ENCODE measurements at places on chromosomes 1 and 21. TPM values are rescaled to one million over a fixed set of nuclear protein-coding genes. Genes with fewer than 3 reads are reported as not detected.

The MFAP2 gene
- 5.8 TPM for total RNA-seq

The IQGAP3 gene
- total RNA-seq: 45.6 TPM

The RWDD3 gene
- total RNA-seq: 12.6 TPM

The TMEM269 gene
- total RNA-seq: not detected

The NBPF10 gene
- 1.3 TPM for total RNA-seq

The DNASE2B gene
- total RNA-seq: not detected

The EFCAB14 gene
- total RNA-seq: 55.2 TPM

The MCOLN2 gene
- 0.06 TPM for total RNA-seq

DNA sequence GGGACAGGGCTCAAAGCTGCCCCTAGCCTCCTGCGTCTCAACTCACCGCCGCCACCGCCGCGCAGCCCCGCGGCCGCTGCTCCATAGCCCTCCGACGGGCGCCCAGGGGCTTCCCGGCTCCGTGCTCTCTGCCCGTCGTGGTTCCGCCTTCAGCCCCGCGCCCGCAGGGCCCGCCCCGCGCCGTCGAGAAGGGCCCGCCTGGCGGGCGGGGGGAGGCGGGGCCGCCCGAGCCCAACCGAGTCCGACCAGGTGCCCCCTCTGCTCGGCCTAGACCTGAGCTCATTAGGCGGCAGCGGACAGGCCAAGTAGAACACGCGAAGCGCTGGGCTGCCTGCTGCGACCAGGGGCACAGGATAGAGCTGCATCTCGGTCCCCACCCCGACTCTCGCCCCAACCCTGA is at the start of gene TNFRSF25:
TSS of gene TNFRSF25 (minus strand) at position 151 of the 400 bp plus-strand sequence. CDS start at position 85, 66 bp downstream.
- DNase-seq: no peak

GRCh38 chr1:70436622-70437251 is 25.7 kb downstream of the CTH start:
- DNase-seq: peak; percentile 11

DNA sequence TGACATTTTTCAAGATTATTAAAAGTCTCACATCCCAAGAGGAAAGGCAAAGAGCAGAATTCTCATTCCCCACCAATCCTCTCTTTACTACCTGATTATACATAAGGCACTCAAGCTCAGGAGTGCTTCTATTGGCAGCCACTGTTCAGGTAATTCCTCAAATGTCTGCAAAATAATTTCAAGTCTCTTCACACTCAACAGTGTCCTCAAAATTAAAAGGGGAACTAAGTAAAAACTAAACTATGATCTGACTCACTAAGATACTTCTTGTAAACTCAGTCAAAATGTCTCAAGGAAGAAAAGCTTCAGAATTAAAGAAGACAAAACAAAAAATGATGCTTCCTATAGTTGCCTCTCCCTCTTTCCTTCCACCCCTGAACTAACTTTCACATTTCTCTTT is 135.6 kb downstream of the GPATCH2 start:
- no peak for DNase-seq

DNA sequence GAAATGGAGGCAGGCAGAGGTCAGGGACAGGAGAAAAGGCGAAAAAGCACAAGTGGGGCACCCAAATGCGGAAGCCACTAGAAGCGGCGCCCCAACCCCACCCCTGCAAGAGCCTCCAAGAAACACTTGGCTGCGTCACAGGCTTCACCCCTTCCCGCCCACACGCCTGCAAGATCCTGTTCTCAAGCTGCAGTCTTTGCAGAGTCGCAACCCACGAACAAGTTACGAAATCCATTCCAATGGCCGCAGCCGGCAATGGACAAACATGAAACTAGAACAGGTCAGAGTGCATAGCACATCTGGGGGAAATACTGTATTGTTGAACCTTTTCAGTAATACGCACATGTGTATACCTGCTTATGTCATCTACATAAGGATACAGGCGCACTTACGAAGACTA is 103.6 kb downstream of the PSMG1 start:
- no peak for DNase-seq

- DNase-seq: no peak
These were observed 24.7 kb downstream of the SLC6A17 start for GRCh38 chr1:110174961-110175360.

DNA sequence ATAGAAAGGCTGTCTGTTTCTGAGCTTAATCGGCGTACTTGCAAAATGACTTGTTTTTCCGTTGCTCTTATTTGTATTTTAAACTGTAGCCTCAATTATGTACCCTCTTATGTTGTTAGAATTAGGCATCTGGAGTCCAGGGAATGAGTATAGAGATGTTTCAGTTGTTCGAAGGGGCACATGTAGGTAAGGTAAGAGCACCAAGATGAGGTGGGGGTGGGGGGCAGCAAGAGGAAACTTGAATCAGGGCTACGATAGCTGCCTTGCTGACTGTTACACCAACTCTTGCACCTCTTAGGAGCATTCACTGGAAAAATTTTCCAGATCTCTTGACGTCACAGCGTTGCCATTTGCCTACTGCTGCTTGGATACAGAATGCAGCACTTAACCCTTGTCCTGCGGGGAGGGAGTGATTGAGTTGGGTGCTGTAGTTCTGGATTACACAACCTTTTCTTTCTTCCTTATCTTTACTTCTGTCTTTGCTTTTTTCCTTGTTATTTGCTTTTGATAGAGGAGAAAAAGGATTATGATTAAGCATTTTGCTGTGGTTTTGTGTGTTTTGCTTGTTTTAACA is 3.2 kb downstream of the ATP1B1 start:
- DNase-seq: peak; percentile 69

- no peak for DNase-seq
These were observed 103.2 kb upstream of the CAMK1G start for GRCh38 chr1:209480345-209480744.

DNA sequence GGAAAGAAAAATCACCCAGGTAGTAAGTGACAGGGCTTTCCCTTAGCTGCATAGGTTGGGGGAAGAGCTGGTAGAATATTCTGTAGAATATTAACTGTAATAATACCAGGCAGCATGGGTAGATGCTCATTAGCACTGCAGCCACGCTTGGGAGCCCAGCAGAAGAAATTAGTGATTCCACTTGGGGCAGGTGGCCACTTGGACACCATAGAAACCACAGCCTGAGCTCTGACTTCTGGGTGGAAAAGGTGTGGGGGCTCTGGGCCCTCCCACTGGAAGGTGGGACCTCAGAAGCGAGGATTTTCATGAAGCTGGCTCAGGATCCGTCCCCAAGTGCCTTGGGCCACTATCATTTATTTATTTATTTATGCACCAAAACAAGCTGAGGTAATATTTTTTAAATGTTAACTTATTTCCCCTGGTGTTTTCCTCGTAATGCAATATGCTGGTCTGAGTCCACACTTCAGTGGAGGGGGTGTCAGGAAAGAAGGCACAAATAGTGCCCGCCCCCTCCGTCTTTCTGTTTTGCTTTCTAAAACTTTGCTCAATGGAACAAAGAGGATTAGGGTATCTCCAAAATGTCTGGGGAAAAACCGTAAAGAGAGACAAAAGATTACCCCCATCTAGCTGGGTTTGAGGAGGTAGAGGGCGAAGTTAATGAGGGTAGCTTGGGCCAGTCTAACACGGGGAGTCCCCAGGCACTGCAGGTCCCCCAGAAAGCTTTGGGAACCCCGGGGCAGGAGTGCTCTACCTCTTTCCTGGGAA is 75.2 kb upstream of the GADD45A start:
- no peak for DNase-seq

DNA sequence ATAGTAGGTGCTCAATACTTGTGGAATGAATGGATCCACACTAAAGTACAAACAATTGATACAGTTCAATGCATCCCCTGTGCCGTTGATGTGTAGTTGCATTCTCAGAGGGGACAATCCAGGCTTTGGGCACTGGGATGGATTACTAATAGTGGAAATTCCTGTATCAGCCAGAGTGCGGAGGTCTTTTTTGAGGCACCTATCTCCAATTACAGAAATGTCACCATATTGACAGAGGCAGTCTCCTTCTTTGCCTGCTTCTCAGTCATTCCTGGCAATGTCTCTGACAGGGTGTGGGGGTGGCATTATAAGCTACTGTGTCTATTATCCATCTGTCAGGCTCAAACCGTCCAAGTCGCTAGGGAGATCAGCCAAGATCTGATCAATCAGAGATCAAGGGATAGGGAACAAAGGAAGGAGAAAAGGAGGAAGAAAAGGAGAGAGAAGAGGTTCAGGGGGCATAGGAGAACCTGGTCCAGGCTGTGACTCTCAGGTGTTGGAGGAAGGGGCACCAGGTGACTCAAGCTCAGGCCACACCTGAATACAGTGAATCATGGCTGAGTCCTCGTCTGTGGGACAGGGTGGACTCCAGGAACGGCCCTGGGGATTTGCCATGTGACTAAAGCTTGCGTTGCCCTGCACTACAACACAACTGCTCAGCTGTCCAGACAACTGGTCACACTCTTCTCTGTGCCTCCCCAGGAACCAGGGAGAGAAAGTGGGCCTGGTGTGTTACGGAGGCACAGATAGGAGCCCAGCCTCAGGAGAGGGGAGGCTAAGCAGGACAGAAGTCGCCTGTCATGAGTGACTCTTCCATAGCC is 3.4 kb upstream of the LAMB3 start:
- DNase-seq: no peak

DNA sequence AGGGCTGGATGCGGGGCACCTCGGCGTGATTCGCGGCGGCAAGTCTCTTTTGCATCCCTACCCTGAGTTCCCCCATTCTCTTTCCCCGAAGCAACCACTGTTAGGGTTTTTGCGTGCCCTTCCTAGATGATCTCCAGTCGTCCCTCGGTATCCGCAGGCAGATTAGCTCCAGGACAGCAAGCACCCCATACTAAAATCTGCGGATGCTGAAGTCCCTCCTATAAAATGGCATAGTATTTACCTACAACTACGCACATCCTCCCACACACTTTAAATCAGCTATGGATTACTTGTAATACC is 22.8 kb upstream of the CFAP126 start:
- DNase-seq: no peak

GRCh38 chr1:154095456-154096060 is 59.3 kb downstream of the NUP210L start:
- DNase-seq: no peak

DNA sequence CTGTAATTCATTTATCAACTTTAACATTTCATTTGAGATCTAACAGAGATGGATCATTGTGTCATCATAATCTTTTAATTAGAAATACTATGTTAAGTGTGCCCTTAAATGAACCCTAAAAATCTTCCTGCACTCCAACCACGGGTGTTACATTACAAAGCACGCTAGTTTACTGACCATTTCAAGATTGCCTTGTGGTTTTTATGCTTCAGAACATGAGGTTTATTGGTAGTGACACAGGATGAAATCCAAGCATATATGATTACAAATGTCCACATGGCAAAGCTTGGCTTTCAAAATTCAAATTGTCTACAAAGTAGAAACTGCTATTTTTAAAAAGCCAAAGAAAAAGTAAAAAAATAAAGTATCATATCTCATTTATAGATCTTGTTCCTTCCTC is 190.4 kb upstream of the USP25 start:
- peak; percentile 47 for DNase-seq

- DNase-seq: no peak
These were observed 9.5 kb upstream of the SLFNL1 start for GRCh38 chr1:41030872-41031616.

DNA sequence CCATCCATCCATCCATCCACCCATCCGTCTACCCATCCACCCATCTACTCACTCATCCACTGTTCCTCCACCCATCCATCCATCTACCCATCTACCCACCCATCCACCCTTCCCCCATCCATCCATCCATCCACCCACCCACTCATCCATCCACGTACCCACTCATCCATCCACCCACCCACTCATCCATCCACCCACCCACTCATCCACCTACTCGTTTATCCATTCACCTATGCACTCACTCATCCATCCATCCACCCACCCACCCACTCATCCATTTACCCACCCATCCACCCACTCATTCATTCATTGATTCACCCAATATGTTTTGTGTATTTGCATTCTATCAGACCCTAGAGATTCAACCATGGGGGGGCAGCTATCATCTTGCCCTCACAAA is 27.2 kb downstream of the TNFRSF8 start:
- DNase-seq: no peak

DNA sequence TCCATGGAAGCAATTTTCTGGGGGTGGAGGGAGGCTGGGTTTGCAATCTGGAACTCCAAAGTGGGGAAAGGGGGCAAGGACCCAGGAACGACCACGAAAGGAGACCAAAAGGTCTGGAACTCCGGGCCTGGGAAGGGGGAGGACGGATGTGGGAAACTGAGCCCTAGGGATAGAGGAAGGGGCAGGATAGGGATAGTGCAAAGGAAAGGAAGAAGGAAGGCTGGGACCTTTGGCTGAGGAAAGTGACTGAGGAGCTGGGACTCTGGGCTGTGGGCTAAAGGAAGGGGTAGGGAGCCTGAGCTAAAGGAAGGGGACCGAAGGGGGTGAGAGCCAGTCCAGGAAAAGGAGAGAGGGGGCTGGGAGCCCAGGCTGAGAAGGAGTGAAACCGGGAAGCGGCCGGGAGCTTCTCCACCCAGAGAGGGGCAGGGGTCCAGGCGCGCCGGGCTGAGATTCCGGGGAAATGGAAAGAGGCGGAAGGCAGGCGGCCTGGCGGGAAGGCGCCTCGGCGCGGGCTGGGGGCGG is 395 bp downstream of the SLC9A1 start:
- no peak for DNase-seq

DNA sequence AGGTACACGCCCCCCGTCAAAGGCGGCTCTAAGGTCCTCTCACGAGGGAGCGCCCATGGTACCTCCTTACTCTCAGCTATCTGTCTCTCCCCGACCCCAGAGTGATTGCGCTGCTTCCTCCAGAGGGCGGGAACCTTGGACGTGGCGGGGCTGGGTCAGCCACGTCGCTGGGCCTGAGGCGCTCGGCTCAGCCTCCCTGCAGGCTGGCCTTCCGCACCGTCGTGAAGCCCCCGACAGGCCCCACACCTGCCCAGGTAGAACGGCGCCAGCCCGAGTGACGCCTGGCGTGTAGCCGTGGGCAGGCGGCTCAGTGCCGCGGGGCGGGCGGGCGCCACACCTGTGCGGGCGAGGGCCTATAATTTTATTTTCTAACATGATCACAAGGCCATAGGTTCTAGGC is 122.2 kb upstream of the BEND5 start:
- DNase-seq: no peak

- no peak for DNase-seq
These were observed 29.1 kb upstream of the IFNGR2 start for GRCh38 chr21:33374080-33374449.

- DNase-seq: no peak
These were observed 82.3 kb upstream of the SYT6 start for GRCh38 chr1:114235960-114236359.

DNA sequence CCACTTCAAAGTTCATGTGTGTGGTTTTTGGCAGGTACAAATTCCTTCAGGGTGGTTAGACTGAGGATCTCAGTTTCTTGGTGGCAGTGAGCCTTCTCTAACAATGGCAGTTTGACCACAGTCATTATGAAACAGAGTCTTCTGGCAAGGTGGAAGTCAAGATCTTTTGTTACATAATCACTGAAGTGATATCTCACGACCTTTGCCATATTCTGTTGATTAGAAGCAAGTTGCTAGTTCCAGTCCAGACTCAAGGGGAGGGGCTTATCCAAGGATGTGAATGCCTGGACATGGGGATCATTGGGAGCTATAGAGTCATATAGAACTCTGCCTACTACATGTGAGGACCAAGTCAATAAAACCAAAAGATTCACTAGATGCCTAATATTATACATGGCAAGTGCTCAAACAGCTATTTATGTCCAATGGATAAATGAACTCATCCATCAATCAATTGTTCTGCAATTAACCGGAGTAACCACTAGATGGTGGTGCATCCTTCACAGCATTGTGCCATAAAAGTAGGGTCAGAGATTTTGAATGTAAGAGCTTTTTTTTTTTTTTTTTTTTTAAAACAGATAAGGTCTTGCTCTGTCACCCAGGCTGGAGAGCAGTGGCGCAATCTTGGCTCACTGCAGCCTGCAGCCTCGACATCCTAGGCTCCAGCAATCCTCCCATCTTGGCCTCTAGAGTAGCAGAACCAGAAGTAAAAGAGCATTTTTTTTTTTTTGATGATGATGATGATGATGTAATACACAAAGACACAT is 131.9 kb downstream of the CRB1 start:
- DNase-seq: peak; percentile 59
